ENCODE measurements at places on chromosomes 4 and X.

DNA sequence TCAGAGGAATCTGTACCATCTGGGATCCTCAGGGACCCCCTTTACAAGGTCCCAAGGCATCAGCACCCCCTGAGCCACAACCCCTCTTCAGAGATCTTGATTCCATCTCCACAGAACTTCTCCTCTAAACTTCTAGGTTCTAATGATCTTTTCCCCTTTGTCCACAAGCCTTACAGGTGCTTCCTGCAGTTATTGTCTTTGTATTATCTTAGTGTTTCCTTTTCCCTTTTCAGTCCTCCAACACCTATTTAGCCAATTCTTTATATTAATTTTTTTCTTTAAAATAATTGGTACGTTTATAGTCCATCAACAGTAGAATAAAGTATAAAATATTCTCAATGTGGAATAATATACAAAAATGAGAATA, 35.2 kb upstream of the FAM241A start:
- DNase-seq: no peak

GRCh38 chrX:153885208-153885787, 675 bp downstream of the L1CAM start:
- DNase-seq: no peak

GRCh38 chr4:102343964-102344519, 1.2 kb downstream of the SLC39A8 start:
- no peak for DNase-seq

DNA sequence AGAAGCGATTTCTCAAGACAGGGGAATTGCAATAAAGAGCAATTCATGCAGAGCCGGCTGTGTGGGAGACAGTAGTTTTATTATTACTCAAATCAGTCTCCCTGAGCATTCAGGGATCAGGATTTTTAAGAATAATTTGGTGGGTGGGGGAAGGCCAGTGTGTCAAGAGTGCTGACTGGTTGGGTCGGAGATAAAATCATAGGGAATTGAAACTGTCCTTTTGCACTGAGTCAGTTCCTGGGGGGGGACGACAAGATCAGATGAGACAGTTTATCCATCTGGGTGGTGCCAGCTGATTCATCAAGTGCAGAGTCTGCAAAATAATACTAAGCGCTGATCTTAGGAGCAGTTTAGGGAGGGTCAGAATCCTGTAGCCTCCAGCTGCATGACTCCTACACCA, 502.4 kb downstream of the NLGN4X start:
- no peak for DNase-seq

GRCh38 chrX:123673813-123674212, 59.0 kb downstream of the THOC2 start:
- no peak for DNase-seq

GRCh38 chrX:130167040-130167439, 1.4 kb upstream of the AIFM1 start:
- no peak for DNase-seq

DNA sequence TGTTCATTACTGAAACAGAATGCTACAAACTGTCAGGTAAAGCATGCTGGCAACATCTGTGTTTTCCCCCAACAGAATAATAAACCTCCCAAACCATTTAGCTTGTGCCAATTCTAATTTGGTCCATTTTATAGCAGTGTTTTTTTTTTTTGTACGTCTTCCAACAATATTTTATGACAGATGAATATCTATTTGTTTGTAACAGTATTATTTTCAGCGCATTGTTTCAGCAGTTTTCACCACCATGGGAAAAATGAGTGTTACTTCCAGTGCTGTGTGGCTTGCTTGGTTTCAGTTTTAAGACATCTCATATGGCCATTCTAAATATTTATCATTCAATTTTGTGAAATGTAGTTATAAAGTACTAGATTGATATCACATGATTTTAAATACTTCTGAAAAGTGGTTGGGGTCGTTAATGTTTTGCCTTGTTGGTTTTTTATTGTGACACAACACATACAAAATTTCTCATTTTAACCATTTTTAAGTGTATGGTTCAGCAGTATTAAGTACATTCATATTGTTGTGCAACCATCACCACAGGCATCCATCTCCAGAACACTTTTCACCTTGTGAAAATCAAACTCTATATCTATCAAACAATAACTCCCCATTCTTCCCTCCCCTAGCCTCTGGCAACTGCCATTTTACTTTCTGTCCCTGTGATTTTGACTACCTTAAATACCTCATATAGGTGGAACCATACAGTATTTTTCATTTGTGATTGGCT, 25.6 kb upstream of the TBC1D19 start:
- DNase-seq: no peak

GRCh38 chrX:133332737-133333136, 82.6 kb downstream of the GPC4 start:
- DNase-seq: no peak

- DNase-seq: peak; percentile 48
Observed at GRCh38 chrX:134803551-134804183, 145.4 kb upstream of the PLAC1 start.

DNA sequence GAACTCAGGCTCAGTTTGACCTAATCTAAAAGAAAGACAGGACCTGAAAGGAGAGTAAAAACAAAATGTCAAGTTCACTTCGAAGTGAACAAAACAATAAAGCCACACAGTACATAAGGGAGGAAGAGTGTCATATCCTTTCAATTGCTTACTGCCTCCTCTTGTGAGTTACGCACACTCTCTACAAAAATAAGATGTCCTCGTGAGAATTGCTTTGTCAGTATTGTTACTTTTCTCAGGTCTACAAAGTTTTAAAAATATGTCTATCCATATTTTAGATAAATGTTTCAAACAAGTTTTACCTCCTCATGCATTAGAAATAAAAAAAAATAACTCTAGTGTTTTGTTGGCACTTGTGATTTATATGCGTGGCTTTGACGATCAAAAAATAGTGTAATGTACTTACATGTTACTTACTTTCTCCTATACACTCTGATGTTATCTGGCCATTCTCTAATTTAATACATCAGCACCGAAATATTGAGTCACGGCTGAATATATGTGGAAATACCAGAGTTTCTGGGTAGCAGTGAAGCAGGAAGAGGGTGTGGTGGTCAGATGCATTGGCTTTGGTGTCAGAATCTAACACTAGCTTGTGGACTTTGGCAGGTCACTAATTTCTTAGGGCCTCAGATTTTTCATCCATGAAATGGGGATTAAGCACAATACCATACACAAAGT, 8.1 kb upstream of the MRPL1 start:
- DNase-seq: no peak

- DNase-seq: peak; percentile 80
Observed at GRCh38 chr4:3483471-3483921, 20.4 kb downstream of the DOK7 start.
